ENCODE measurements at places on chromosomes 11 and 22.

DNA sequence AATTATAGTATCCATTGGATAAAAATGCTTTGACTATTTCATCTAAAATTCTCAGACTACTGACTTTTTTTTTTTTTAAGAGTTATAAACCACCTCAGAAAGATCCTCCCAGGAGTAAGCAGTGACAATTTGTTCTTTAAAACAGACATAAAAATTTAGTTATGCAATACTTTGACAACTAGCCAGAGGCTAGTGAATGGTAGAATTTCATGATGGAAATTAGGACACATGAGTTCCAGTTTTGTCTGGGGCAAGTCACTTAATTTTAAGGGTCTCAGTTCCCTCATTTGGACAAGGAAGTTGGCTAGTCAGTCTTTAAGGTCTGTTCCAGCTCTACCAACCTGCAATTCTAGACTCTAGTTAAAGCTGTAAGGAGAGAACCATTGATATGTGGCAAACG is 2.9 kb downstream of the IL18 start:
- no peak for DNase-seq

DNA sequence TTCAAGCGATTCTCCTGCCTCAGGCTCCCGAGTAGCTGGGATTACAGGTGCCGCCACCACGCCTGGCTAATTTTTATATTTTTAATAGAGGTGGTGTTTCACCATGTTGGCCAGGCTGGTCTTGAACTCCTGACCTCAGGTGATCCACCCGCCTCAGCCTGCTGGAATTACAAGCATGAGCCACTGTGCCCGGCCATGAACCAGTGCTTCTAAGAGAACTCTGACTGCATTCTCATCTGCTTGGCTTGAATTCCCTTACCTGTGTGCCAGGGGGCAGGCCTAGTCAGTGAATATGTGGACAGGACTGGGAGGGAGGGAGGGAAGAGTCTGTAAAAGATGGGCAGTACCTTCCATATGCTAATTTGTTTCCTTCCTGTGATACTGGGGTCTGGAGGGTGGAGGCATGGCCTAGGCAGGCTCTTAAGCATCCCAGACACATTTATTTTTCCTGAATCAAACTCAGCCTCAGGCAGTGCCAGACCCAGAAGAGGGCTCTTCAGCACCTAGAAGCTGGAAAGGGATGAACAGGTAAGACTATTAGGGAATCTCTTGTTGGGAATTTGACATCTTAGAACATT is 6.6 kb downstream of the RPS25 start:
- no peak for DNase-seq

DNA sequence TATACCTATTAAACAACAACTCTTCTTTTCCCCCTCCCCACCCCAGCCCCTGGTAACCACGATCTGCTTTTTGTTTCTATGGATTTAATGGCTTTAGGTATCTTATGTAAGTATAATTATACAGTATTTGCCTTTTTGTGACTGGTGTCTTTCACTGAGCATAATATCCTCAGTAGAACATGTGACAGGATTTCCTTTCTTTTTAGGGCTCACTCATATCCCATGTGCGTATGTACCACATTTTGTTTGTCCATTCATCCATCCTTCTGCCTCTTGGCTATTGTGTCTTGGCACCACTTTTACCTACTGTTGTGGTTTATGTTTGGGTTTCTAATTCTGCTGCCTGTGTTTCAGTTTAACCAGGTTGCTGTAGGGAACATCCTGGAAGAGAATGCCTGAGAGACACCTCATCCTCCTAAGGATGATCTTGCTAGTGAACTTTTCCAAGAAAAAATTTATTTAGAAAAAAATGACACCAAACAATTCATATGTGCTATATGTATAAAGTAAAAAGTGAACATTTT is 77.6 kb upstream of the SESN3 start:
- DNase-seq = no peak

DNA sequence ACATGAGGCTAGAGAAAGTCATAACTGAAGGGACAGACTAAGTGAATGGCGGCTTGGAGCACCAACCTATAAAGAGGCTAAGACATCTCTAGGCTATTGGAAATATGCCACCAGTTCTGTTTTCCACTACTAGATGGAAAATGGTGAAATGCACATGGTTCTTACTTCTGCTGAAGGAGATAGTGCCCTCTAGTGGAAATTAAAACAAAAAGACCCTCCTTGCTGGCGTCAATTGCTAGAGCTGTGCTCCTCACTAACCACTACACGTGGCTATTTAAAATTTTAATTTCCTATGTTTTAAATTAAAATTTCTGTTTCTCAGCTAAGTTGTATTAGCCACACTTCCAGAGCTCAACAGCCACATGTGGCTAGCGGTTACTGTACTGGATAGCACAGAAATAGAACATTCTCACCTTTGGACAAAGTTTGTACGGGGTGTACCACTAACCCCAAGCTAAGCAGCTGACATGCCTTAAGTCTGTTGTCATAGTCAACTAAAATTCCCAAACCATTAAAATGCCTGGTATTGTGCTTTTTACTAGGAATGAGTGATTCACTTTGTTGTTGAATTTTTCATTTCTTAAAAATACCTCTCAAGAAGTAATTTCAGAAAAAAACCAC is 34.1 kb upstream of the CALCA start:
- peak; percentile 4 for DNase-seq

- no peak for DNase-seq
Observed at GRCh38 chr22:20137671-20138416, 6.2 kb downstream of the ZDHHC8 start.

GRCh38 chr11:58179648-58180047 is 9.2 kb upstream of the OR9Q2 start:
- DNase-seq = no peak

- DNase-seq = no peak
Observed at GRCh38 chr11:118652681-118653181, 26.7 kb downstream of the TREH start.

DNA sequence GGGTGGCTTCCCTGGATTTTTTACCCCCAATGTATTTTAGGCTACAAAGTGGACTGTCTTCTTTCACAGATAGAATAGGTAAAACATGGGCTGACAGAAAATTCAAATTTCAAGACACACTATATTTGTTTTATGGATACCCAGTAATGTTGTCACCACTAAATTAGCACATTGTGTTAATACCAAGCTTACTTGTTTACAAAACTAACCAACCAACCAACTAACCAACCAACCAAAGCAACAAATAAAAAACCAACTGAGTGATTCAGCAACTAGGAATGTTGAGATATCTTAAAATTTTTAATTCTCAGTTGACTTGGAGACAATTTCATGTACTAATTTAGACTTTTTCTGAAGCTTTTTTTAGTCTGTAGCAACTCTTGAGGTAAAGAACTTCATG is 69.3 kb upstream of the CTSC start:
- DNase-seq = no peak

- DNase-seq = no peak
Observed at GRCh38 chr11:86783661-86784060, 16.7 kb upstream of the PRSS23 start.

- no peak for DNase-seq
Observed at GRCh38 chr11:2954263-2954662, 25.0 kb upstream of the PHLDA2 start.

- no peak for DNase-seq
Observed at GRCh38 chr11:113251281-113251680, 63.1 kb upstream of the TTC12 start.

- DNase-seq = no peak
Observed at GRCh38 chr11:13908535-13908934, 54.0 kb upstream of the SPON1 start.

- DNase-seq = no peak
Observed at GRCh38 chr11:2518983-2519340, 74.2 kb downstream of the KCNQ1 start.

DNA sequence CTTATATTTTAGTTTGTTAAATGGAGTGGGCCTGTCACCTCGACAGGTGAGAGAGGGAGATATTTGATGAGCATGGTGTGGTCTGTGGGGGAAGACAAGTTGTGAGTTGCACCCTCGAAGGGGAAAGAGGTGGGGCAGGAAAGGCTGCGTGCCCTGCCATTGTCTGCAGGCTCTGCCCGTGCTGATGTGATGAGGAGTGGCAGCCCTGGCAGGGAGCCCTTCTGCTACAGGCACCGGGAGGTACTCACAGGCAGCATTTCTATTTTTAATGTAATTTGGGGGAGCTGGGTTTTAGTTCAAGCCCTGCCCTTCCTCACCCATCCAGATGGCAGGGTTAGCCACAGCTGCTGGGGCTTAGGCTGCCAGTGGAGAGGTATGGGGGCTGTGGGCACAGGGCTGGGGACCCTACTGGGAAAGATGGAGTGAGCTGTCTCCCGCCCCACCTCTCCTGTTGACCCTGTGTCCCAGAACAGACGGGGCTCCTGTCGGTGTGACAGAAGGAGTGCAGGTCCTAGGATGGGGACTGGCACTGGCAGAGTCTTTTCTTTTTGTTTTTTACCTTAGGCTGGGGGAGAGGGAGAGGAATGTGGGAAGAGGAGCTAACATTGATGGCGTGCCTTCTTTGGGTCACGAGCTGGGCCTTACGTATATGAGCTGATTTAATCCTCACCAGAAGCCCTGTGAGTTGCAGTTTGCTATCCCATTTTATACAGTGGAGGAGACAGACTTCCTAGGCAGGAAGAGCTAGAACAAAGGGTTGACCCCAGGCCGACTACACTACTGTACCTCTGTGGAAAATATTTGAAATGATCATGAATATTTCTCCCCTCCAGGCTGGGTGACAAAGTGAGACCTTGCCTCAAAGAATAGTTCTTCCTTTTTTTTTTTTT is 51.6 kb downstream of the CEP164 start:
- DNase-seq = no peak

DNA sequence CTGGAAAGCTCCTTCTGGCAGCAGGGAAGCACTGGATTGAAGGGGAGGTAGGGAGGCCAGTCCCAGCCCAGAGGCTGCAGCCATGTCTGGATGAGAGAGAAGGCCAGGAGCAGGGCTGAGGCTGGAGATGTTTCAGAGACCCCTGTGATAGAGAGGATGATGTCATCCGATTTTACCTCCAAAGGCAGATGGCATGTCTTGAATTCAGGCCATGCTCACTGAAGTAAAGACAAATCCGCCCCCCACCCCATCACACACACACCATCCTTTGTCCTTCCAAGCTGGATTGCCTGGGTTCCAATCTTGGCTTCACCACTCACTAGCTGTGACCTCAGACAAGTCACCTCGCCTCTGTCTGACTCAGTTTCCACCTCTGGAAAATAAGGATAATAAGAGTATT is 47.2 kb downstream of the TP53I11 start:
- DNase-seq = no peak

DNA sequence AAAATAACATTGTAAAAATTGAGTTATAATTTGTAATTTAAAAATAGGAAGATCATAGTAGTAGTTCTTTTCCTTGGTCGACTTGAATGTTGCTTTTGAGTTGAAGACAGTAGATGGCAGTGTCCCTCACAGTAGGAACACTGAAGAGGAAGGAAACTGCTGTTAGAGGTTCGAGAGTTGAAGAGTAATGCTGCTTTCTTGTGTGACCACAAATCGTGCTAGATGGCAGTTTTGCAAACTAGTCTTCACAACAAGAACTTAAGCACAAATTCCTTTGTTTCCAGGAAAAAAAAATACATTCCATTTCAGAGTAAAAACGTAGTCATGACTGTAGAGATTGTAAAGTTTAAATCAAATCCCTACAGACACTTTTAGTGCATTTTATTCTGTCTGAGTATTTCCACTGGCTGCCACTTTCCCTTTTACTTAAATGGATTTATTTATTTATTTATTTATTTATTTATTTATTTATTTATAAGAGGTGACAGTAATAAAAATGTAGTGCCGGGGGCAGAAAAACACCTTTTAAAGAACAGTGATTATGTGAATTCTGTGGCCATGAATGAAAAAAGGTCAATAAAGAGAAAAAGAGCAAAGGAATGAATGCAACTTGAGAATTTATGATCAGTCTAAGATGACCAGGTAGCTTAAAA is 54.6 kb downstream of the SPECC1L start:
- DNase-seq = peak; percentile 77

DNA sequence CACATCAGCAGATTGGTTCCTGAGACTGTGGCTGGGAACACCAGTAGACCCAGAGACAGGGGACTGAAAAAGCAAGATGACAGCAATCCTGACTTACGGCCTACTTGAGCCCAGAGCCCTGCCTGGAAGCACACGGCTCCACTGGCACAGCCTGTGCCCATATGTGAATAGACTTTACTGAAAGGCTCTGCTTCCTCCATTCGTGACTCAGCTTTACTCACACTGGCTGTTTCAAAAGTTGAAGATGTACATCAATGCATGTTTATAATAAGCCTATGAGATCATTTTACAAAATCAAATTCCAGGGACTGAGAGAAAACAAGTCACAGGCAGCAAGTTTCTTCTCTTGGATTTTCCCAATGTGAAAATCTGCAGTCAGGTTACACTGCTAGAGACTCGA is 134.6 kb upstream of the TEAD1 start:
- no peak for DNase-seq

- DNase-seq = no peak
Observed at GRCh38 chr11:112942966-112943643, 18.1 kb upstream of the NCAM1 start.

- no peak for DNase-seq
Observed at GRCh38 chr22:24433001-24433827, 5.8 kb downstream of the ADORA2A start.

- DNase-seq = no peak
Observed at GRCh38 chr22:29121124-29121523, 48.3 kb downstream of the KREMEN1 start.

DNA sequence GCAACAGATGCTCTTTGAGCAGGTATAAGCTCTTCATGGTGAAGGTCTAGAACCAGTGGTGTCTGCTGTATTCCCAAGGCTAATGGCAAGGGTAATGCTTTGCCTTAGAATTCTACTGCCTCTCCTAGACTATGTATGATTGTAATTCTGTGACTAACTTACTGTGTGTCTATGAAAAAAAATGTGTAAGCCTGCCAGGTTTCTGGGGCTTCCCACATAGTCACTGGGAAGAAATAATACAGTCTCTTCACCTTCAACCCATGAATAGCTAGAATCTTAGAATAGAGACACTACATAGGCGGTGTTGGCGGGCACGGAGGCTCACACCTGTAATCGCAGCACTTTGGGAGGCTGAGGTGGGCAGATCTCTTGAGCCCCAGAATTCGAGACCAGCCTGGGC is 84.1 kb downstream of the C11orf91 start:
- DNase-seq = no peak

DNA sequence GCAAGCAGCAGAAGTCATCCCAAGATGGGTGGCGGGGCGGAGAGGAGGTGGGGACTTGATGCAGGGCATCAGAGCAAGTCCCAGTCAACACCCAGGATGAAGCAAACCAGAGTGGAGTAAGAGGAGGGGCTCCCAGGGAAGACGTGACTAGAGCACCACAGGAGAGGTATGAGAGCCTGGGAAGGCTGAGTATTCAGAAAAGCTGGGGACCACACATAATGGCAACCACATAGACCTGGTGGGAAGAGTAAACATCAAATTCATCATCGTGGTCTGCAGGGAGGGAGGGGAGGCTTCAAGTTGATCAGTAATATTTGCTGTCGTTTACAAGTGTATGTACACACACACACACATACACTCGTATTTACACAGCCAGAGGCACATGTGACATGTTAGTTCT is 60.7 kb upstream of the CLTCL1 start:
- DNase-seq = no peak

- DNase-seq = no peak
Observed at GRCh38 chr11:29162491-29162890, 854.3 kb downstream of the KCNA4 start.

Data from GM12864 (cell line).